ENCODE measurements at places on chromosomes 13 and 19. TPM values are rescaled to one million over a fixed set of nuclear protein-coding genes. Genes with fewer than 3 reads are reported as not detected.

The COL5A3 gene
- total RNA-seq = 3.7 TPM

The C5AR2 gene
- total RNA-seq = not detected

The CCDC124 gene
- total RNA-seq = 94.5 TPM

The ZNF709 gene
- 0.23 TPM for total RNA-seq

The RASA3 gene
- total RNA-seq = 5.9 TPM

The CADM4 gene
- 13.9 TPM for total RNA-seq

The CRYL1 gene
- total RNA-seq = 51.6 TPM

The LRRC8E gene
- 9.0 TPM for total RNA-seq

The CYP4F12 gene
- 0.49 TPM for total RNA-seq

The ZSCAN18 gene
- 28.3 TPM for total RNA-seq

The KIRREL2 gene
- 0.14 TPM for total RNA-seq

The LIM2 gene
- total RNA-seq = not detected

The OVOL3 gene
- total RNA-seq = not detected

The KLHL1 gene
- total RNA-seq = not detected

The ZNF8 gene
- total RNA-seq = 5.2 TPM
